ENCODE measurements at places on chromosomes 6 and 20. TPM values are rescaled to one million over a fixed set of nuclear protein-coding genes. Genes with fewer than 3 reads are reported as not detected.

The THBD gene
- 5.5 TPM for polyA plus RNA-seq

The SMIM26 gene
- polyA plus RNA-seq: 79.7 TPM

The LPIN3 gene
- polyA plus RNA-seq: 18.5 TPM

The ALDH5A1 gene
- 31.9 TPM for polyA plus RNA-seq

The GTPBP2 gene
- polyA plus RNA-seq: 65.4 TPM

The ZNF391 gene
- polyA plus RNA-seq: 12.6 TPM

The PSORS1C2 gene
- 0.10 TPM for polyA plus RNA-seq

The TGM3 gene
- polyA plus RNA-seq: 0.57 TPM

The C20orf202 gene
- 0.33 TPM for polyA plus RNA-seq

The MUC21 gene
- polyA plus RNA-seq: not detected

The KCNK16 gene
- not detected for polyA plus RNA-seq

The BPI gene
- polyA plus RNA-seq: 1.5 TPM

The CLVS2 gene
- 0.24 TPM for polyA plus RNA-seq

The BCAS4 gene
- 6.2 TPM for polyA plus RNA-seq

The COQ3 gene
- polyA plus RNA-seq: 12.4 TPM

The SOX18 gene
- polyA plus RNA-seq: 8.0 TPM

The FAM50B gene
- 17.0 TPM for polyA plus RNA-seq

The MEP1A gene
- not detected for polyA plus RNA-seq

The NOX3 gene
- polyA plus RNA-seq: 2.7 TPM

The ZFP57 gene
- polyA plus RNA-seq: 0.21 TPM

GRCh38 chr6:17707371-17707651 is 586 bp upstream of the NUP153 start:
- no peak for DNase-seq

DNA sequence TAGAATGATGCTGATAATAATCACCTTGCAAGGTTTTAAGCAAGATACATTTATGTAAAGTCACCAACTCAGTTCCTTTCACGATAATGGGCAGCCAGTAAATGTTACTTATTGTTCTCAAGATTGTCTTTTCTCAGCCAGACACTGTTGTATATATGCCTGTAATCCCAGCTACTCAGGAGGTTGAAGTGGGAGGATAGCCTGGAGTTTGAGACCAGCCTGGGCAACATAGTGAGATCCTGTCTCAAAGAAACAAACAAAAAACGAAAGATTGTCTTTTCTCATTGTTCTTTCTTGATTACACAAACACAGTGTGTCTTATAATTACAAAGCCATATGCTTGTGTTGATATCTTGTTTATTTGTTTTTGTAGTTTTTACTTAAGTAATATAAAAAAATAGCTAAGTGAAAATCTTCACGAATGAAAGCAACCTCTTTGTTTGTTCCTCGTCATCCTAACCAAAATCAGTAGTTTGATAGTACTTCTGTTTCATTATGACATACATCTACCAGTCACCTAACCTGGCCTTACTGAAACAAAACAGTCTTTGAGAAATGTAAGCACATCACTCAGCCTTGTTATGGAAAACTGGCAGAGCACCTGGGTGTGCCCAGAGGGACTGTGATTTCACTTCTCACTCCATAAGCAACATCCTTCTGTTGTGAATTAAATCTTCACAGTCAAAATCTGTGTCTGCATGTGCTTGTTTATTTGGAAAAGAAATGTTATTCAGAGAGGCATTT is 436.2 kb upstream of the SOX4 start:
- no peak for DNase-seq

DNA sequence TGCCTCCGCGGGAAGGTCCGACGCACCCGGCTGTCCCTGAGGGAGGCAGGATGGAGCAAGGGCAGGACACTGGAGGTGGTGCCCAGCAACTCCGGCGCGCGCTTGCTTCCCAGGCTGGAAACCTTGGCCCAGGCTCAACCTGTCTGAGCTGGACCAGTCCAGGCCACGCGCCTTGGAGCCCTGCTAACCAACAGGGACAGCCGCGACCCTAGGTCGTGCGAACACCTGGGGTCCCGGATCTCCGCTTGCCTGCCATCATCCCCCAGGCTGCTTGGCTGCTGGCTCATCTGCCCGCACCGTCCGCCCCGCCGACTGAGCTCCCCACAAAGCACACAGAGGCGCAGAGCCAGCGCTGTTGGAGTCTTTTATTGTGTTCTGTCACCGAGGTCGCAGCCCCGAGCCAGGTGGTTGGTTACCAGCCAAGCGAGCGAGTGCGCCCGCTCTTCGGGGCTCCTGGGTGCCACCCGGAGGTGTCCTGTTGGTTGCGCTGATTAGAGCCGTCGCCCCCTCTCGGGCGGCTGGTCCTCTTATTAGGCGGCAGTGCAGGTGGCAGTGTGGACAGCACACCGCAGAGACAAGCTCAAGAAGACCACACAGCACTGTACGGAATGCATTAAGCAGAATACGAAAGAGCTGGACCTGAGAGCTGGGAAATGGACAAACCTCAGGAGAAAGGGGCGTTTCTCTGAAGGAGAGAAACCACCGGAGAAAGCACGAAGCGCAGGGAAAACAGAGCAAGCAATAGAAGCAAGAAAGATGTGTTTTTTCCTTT is 3.8 kb downstream of the COL12A1 start:
- no peak for DNase-seq

GRCh38 chr6:18976966-18977365 is 589.8 kb downstream of the RNF144B start:
- DNase-seq: no peak

GRCh38 chr6:146402476-146402875 is 141.2 kb upstream of the RAB32 start:
- DNase-seq: no peak

DNA sequence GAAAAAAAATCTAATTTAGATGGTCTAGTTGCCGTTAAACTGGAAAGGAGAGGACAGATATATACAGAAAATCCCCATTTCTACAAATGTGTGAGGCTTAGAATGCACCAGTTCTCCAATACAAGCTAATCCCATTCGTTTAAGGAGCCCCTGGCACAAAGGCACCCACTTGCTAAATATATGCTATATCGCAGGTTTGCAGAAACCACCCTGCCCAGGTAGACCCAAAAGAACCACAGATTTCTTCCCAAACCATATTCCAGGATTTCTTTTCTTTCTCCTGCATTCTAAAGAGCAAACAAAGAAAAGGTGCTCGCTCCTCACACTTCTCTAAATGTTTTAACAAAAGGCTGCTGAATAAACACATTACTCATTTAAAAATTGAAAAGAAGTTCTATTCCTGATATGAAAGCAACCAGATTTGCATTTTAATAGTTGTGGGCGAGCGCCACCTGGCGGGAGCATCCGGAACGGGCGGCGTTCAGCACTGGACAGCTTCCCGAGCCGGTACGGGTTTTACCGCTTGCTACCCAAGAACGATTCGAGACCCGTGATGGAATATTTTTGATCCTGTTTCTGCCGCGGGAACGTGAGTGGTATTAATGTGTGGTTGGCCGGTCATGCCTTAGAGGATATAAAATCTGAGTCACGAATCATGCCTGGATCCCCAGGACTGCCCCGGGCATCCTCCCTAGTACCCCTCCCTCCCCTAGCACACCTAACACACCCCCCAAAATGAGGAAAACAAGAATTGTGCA is 2.1 kb downstream of the PTPRT start:
- peak; percentile 61 for DNase-seq

- no peak for DNase-seq
These were observed 767 bp downstream of the PTK6 start for GRCh38 chr20:63536241-63536977.

GRCh38 chr20:14470231-14470899 is 133.0 kb upstream of the FLRT3 start:
- DNase-seq: no peak

DNA sequence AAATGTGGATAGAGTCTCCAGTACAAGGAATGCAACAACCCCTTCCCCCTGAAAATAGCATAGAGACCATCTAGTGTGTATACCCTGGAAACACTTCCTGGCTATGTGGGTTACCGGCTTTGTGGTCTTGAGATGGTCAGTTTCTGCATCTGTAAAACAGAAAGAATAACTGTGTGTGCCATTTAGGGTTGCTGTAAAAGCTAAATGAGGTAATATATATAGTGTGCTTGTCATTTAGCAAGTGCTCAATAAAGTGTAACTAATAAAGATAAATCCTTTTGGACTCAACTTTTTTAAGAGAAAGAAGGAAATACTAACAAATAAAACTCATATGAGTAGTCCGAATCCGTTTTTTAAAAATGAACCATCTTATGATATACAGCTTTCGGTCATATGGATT is 109.1 kb downstream of the SOBP start:
- no peak for DNase-seq

GRCh38 chr6:52227495-52227894 is 16.8 kb downstream of the IL17F start:
- DNase-seq: no peak

DNA sequence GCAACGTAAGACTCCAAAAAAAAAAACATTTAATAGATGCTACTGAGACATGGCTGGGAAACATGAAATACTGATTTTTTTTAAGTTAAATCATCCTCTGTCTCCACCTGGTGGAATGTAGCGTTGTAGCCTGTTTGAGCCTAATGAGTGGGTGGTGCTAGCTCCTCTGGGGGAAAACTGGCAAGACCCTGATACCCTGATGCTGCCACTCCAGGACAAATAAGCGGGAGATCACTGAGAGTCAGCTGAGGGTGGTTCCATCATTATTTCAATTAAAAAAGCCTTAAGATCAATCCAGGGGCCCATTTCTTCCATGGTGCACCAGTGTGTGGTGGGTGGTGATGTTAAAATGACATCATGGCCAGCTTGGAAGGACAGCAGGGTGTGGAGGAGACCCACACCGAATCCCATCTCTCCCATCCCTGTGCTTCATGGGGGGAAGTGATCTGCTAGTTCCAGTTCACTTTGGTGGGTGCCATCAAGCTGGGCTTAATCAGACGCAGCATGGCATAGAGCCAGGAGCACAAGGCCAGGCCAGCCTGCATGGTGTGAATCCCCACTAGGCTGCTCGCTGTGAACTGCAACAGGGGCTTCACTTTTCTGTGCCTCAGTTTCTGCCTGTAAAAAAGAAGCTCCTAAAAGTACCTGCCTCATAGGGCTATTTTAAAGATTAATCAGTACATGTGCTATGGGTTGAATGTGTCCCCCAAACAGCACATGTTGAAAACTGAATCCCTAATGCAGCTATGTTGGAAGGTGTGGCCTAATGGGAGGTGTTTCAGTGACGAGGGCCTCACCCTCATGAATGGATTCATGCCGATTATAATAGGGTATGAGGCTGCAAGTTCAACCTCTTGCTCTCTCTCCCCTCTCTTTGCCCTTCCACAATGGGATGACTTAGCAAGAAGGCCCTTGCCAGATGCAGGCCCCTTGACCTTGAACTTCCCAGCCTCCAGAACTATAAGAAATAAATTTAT is 13.0 kb upstream of the MRPS10 start:
- no peak for DNase-seq

DNA sequence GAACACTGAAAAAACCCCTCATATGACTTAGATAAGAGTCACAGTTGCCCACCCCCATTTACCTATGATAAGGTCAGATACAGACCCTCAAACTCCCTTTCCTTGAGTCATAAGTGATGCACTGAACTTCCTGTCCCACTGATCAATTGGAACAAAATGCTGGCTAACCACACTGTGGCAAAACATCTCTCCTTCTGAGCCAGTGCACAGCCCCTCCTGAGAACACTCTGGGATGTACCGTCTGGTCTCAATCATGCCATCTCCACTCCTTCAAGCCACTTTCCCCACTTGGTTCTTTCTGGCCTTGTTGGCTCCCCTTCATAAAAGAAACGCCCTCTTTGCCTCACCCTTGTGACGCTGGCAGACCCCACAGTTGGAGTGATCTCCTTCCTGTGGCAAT is 42.6 kb upstream of the NXT1 start:
- no peak for DNase-seq

DNA sequence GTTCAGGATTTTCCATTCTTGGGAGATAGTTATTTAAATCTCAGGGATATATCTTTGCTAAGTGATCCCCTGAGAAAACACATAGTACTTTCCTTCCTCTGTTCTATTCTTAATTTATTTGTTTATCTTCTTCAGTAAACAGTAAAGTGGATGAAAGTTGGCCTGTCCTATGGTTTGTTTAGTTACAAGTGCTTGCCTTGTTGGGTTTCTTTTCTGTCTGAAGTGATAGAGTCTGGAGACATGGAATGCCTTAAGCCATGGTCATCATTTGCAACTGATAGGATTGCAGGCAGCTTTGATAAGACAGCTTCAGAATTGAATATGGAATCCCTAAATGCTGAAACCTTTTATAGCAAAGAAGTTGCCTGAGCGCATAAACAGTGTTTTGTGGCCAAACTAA is 4.9 kb downstream of the ADGRG6 start:
- DNase-seq: no peak

GRCh38 chr6:49739423-49739822 is 4.8 kb downstream of the CRISP3 start:
- DNase-seq: no peak

- DNase-seq: no peak
These were observed 36.3 kb upstream of the RNF8 start for GRCh38 chr6:37317312-37318038.

DNA sequence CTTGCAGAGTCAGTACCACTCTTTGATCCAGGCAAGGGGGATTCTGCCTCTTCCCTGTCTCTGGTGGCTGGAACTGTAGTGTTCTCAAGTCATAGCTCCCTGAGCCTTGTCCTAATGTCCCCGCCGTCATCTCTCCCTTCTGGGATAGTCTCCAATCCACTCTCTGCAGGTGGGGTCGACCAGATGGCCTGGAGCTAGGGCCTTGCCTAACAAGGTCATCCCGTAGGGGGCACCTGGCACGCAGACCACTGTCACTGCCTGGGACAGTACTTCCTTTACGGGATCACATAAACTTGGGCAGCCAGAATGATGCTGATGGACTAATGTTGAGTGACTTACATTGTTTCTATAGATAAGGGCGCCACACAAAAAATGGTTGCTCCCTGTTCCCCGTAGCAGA is 118.9 kb upstream of the SLC22A23 start:
- no peak for DNase-seq

DNA sequence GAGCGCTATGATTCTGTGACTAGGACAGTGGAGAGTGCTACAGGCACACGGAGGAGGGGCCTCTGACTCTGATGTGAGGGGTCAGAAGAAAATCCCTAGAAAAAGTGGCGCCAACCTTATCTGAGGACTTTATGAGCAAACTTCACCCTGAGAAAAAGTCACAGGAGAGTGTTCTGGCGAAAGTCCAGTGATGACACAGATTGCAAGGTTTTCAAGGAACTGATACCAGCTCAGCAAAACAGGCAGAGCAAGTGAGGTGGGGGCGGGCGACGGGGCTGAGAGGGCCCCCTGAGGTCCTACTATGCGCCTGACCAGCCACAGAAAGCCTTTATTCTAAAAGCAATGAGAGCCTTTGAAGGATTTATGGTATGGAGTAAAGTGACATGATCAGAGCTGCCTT is 73.3 kb downstream of the SLC22A23 start:
- no peak for DNase-seq

GRCh38 chr6:114816678-114817077 is 473.9 kb upstream of the HS3ST5 start:
- DNase-seq: no peak

GRCh38 chr6:102981490-102982015 is 1588.0 kb downstream of the GRIK2 start:
- DNase-seq: no peak

DNA sequence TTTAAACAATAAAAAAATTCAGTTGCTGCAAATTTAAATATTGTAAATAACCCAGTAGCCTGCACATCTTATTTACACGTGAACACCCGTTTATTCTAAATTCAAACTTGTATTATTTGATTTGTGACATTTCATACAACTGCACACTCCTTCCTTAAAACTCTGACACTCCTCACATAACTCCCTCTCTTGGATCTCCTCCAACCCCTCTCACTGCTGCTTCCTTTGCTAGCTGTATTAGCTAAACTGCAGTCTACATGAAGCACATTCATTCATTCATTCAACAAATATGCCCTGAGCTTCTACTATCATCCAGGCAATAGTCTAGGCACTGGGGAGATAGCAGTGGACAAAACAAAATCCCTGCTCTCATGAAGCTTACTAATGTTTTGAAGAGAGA is 47.0 kb downstream of the FBXL4 start:
- no peak for DNase-seq
